ENCODE measurements at places on chromosomes 3 and 15. TPM values are rescaled to one million over a fixed set of nuclear protein-coding genes. Genes with fewer than 3 reads are reported as not detected.
A peak's percentile ranks its signal among the peaks of the same experiment; 100 is the strongest.

DNA sequence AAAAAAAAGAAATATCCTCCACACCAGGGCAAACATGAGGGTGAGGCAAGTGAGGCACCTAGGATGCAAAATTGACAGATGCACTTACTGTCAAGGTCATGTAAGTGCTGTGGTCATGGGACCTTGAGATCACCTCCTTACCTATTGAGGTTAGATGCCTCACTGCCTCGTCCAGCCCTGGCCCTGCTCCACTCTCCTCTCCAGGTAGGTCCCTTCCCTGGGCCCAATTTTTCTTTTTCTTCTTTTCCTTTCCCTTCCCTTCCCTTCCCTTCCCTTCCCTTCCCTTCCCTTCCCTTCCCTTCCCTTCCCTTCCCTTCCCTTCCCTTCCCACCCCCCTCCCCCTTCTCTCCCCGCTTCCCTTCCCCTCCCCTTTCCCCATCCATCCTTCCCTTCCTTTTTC lies 71.1 kb upstream of the DLG1 start:
- no peak for DNase-seq

- DNase-seq: no peak
These were observed 29.3 kb upstream of the CPNE4 start for GRCh38 chr3:132064114-132064513.

GRCh38 chr3:118116991-118117390 lies 917.7 kb downstream of the IGSF11 start:
- DNase-seq: no peak

- no peak for DNase-seq
These were observed 3.2 kb upstream of the ATP13A3 start for GRCh38 chr3:194489736-194490612.

GRCh38 chr3:84621823-84622222 lies 337.0 kb upstream of the CADM2 start:
- DNase-seq: no peak

DNA sequence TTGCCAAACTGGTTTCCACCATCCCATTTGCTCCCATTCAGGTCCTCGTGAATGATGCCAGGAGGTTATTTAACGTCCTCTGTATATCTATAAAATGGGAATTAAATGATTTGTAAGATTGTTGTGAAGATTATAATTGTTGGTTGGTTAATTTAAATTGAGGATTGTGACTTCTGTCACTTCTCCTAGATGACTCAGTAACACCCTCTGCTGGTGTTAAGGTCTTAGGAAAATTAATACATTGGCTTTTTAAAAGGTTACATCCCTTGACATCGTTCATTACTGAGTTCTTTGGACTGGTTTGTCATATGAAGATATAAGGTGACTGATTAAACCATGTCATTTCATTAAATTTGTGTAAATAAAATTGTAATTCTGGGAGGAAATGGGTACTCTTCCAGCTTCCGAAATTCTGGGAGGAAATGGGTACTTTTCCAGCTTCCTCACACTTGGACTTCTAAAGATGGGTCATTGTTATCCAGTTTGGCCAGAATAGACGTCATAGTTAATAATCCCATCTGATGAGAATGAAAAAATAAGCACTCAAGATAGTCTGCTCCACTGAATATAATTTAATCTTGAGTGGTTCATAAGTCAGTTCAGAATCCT lies 33.3 kb upstream of the PAQR5 start:
- no peak for DNase-seq

GRCh38 chr15:81485806-81486205 lies 111.8 kb upstream of the TMC3 start:
- DNase-seq: no peak

GRCh38 chr3:5296362-5296761 lies 108.9 kb downstream of the EDEM1 start:
- DNase-seq: no peak

DNA sequence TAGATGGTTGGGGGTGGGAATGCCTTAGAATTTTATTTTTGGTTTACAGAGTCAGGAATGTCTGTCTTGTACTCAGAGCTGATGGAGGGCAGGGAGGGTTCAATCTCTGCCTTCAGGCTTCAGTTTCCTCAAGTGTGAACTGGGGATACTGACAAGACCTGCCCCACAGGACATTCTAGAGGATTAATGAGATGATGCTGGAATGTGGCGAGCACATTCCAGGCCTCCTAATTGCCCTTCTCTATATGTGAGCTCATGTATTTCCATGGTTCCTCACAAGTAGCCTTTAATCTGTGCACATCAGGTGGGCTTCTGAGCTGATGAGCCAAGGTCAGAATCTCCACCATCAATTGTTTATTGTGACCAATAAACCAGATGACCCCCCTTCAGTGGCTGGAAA lies 90.4 kb downstream of the CACNA2D3 start:
- no peak for DNase-seq

- no peak for DNase-seq
These were observed 164.5 kb upstream of the PROK2 start for GRCh38 chr3:71949442-71949841.

DNA sequence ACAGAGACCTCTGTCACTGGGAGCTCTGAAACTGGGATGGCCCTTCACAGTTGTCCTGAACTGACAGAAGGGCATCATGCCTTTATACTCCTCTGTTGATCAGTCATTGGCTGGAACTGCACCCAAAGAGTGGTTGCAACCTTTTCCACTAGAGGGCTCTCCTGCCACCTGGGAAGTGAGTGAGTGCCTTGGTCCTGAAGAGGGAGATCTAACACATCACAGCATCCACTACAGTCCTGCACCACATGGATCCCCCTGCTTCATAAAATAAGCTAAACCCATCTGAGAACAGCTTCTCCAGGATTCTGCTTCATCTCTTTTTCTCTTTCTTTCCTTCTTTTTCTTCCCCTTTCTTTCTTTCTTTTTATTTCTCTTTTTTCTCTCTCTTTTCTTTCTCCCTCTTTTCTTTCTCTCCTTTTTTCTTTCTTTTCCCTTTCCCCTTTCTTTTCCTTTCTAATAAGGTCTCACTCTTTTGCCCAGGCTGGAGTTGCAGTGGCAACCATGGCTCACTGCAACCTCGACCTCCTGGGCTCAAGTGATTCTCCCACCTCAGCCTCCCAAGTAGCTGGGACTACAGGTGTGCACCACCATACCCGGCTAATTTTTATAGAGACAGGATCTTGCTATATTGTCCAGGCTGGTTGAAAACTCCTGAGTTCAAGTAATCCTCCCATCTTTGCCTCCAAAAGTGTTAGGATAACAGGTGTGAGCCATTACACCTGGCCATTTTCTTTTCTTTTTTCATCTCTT lies 42.8 kb upstream of the RAF1 start:
- peak; percentile 17 for DNase-seq

DNA sequence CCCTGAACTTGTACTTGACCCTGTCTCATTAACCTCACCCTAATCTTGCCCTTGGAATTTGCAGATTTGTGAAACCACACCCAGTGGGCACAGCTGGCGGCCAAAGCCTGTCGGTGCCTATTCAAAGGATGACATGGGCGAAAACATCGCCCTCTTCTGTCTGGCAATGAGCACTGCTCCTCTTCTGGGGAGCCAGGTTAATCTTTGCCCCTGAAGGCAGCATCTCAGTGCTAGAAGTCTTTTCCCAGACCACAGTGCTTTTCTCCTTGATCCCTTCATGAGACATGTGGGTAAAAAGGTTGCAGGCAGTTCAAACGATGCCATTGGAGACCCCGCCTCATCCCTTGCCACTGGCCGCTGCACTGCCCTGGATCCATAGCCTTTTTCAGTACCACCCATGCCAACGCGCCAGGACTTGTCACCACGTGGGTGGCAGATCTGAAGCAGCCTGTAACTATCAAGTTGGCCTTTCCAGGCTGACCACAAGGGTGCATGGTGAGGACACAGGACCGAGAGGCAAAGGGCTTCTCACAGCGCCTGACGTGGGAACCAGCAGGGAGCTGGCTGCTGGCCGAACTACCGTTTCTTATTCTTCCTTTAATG lies 6.5 kb upstream of the DNASE1L3 start:
- DNase-seq: no peak

The TMEM202 gene
- not detected for total RNA-seq

The THSD4 gene
- 24.3 TPM for total RNA-seq

The NEDD4 gene
- 23.2 TPM for total RNA-seq

The AADAC gene
- total RNA-seq: 13.7 TPM

The CACNA2D3 gene
- total RNA-seq: 1.2 TPM

The ZPLD1 gene
- 0.10 TPM for total RNA-seq

The MED12L gene
- 1.5 TPM for total RNA-seq

The TAGLN3 gene
- 1.9 TPM for total RNA-seq

Measured in skin of body (tissue), 3 donors.